ENCODE measurements at places on chromosomes 7 and 10. TPM values are rescaled to one million over a fixed set of nuclear protein-coding genes. Genes with fewer than 3 reads are reported as not detected.

Gene NRF1
- 12.6 TPM for total RNA-seq

Gene ZC3HAV1L
- total RNA-seq: 8.5 TPM

Gene MNX1
- total RNA-seq: not detected

Gene CAV1
- 174 TPM for total RNA-seq

Gene PLCE1
- total RNA-seq: 0.33 TPM

Gene EVX1
- total RNA-seq: not detected

Gene GRID2IP
- total RNA-seq: not detected

Gene ABCB4
- 0.26 TPM for total RNA-seq

Gene ZNF239
- total RNA-seq: 6.2 TPM

Gene EGR2
- 2.1 TPM for total RNA-seq

Gene HKDC1
- total RNA-seq: 2.1 TPM

Gene PIK3CG
- total RNA-seq: not detected

Gene STEAP1
- 69.9 TPM for total RNA-seq

Gene CTAGE6
- total RNA-seq: 0.17 TPM

Gene SPDYE6
- not detected for total RNA-seq
